ENCODE measurements at places on chromosomes 11 and 22. TPM values are rescaled to one million over a fixed set of nuclear protein-coding genes. Genes with fewer than 3 reads are reported as not detected.

TESMIN gene
- total RNA-seq = 1.4 TPM

CYB561A3 gene
- total RNA-seq = 34.9 TPM

- DNase-seq = no peak
- H3K27me3 ChIP-seq = peaks cover 2% of the 10 kb centered on the region
- no peak overlapping the region for H3K4me3 ChIP-seq
- peaks cover 31% of the 10 kb centered on the region for H3K36me3 ChIP-seq
Measured at GRCh38 chr11:66338276-66339161, 2.3 kb upstream of the RIN1 start.

DNA sequence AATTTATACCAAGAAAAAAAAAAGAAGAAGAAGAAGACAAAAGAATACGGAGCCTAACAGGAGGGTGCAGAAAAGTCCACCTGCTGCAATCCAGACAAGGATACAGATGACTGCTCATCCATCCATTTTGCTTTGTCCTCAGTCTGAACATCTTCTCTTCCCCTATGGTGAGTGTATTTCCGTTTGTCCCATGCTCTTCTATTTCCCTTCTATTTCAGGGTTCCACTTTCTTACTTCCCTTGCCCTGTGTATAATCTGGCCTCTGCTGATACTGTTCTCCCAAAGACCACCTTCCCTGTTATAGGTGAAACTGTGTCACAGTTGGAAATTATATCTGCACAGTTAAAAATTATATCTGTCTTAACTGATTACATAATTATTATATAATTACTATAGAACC, 48.7 kb upstream of the USP47 start:
- no peak for DNase-seq
- no peaks in the 10 kb centered on the region for H3K36me3 ChIP-seq
- no peak overlapping the region for H3K4me3 ChIP-seq
- H3K27ac ChIP-seq = no peak overlapping the region

GRCh38 chr11:68581439-68581838, 102.9 kb upstream of the GAL start:
- H3K27me3 ChIP-seq = no peaks in the 10 kb centered on the region
- peak overlapping the region; percentile 38 for H3K27ac ChIP-seq
- peaks cover 64% of the 10 kb centered on the region for H3K36me3 ChIP-seq

- H3K27me3 ChIP-seq = peaks cover 8% of the 10 kb centered on the region
- no peak for DNase-seq
- no peak overlapping the region for H3K4me3 ChIP-seq
- no peaks in the 10 kb centered on the region for H3K4me1 ChIP-seq
Measured at GRCh38 chr22:41713004-41713403, 13.7 kb downstream of the MEI1 start.

DNA sequence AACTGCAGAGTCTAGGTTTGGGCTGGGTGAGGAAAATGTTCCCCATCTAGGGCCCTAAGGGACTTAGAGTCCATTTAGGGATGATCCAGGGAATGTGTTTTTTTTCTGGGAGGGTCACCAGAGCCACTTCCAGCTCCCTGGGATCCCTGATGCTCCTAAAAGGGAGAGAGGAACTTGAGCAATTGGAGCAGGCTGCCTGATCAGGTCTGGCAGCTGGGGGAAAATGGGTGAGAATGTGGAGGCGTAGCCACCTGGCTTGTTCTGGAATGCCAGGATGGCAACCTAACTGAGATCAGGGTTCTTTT, 1.2 kb downstream of the PGAP2 start:
- peaks cover 15% of the 10 kb centered on the region for H3K4me1 ChIP-seq
- H3K4me3 ChIP-seq = no peak overlapping the region
- H3K36me3 ChIP-seq = peaks cover 2% of the 10 kb centered on the region
- no peak for DNase-seq

GRCh38 chr11:19453651-19454257, 213.0 kb upstream of the E2F8 start:
- no peaks in the 10 kb centered on the region for H3K4me1 ChIP-seq
- no peak for DNase-seq
- H3K27ac ChIP-seq = no peak overlapping the region
- H3K36me3 ChIP-seq = no peaks in the 10 kb centered on the region
- H3K4me3 ChIP-seq = no peak overlapping the region
- no peaks in the 10 kb centered on the region for H3K27me3 ChIP-seq

- no peak overlapping the region for H3K4me3 ChIP-seq
- no peak for DNase-seq
- peaks cover 40% of the 10 kb centered on the region for H3K4me1 ChIP-seq
- H3K36me3 ChIP-seq = peaks cover 32% of the 10 kb centered on the region
- no peaks in the 10 kb centered on the region for H3K27me3 ChIP-seq
Measured at GRCh38 chr22:40397396-40397795, 27.0 kb downstream of the SGSM3 start.

- peaks cover 27% of the 10 kb centered on the region for H3K36me3 ChIP-seq
- peaks cover 8% of the 10 kb centered on the region for H3K27me3 ChIP-seq
- no peak for DNase-seq
- H3K4me3 ChIP-seq = peak overlapping the region; percentile 90
Measured at GRCh38 chr11:33734441-33735270, 1.6 kb downstream of the CD59 start.

- H3K4me3 ChIP-seq = no peak overlapping the region
- H3K36me3 ChIP-seq = no peaks in the 10 kb centered on the region
- H3K27me3 ChIP-seq = no peaks in the 10 kb centered on the region
- peak; percentile 65 for DNase-seq
- no peaks in the 10 kb centered on the region for H3K4me1 ChIP-seq
Measured at GRCh38 chr11:87290304-87290922, 252.7 kb downstream of the TMEM135 start.

DNA sequence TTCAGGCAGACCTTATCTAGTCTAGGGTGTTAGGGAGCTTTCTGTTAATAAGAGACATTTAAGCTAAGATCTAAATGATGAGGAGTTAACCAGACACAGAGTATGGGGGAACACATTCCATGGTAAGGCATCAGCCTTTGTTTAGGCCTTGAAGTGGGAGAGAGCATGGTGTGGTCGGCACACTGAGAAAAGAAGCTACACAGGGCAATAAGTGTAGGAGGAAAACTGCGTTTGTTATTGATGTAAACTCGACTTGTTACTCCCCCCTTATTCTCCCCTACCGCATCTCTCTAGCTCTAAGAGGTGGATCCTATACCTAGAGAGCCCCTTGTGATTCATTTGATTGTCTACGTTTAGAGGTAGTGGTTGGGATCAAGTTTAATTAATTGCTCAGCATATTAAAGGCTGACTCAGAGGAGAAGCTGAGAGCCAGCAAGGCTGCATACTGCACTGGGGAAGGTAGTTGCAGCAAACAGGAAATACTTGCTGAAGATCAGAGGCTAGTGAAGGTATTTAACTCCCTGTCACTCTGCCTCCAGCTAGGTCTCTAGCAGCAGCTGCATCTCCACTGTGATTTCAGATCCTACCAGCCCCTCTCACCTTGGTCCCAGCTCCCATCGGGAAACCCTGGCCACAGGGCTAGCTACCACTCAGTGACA, 86.8 kb upstream of the TEAD1 start:
- H3K27ac ChIP-seq = no peak overlapping the region
- no peaks in the 10 kb centered on the region for H3K27me3 ChIP-seq
- no peak for DNase-seq
- no peaks in the 10 kb centered on the region for H3K4me1 ChIP-seq

GRCh38 chr11:101446726-101447125, 137.1 kb downstream of the TRPC6 start:
- H3K4me1 ChIP-seq = no peaks in the 10 kb centered on the region
- no peak for DNase-seq
- H3K27ac ChIP-seq = no peak overlapping the region

DNA sequence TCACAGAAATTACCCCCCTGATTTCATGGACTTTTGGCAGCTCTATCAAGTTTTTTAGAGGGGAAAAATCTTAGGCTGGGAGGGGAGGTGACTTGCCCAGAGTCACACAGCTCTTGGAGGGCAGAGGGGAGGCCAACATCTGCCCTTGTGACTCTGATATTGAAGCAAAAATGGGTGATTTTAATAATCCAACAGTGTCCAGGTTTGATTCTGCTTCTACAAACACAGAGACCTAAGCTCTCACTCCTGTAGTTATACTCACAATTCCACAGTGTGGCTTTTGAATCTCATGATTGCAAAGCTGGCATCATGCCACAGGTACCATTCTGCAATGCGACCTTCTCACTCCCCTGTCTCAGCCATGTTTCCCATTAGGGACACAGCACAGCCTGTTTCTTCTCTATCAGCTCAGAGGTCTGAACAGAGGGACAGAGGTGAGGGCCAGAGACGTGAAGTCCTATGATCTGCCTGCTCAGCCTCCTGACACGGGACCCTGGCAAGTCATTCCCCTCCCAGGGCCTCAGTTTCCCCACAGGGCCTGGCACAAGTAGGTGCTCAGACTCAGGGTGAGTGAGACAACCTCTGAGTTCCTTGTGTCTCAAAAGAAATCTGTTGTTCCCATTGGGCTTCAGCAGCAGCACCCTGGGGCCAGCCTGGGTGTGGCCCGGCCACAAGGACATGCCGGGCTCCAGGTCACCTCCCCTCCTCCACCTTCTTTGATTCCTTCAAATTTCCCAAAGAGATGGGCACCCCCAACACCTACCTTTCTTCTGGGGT, 766 bp downstream of the APOL2 start:
- H3K36me3 ChIP-seq = peaks cover 49% of the 10 kb centered on the region
- no peak for DNase-seq
- peak overlapping the region; percentile 94 for H3K27ac ChIP-seq
- H3K27me3 ChIP-seq = peaks cover 2% of the 10 kb centered on the region
- H3K4me3 ChIP-seq = peak overlapping the region; percentile 91

NLRP10 gene
- not detected for total RNA-seq

- no peaks in the 10 kb centered on the region for H3K4me1 ChIP-seq
- H3K36me3 ChIP-seq = no peaks in the 10 kb centered on the region
- DNase-seq = no peak
- H3K27me3 ChIP-seq = peaks cover 15% of the 10 kb centered on the region
Measured at GRCh38 chr11:44509296-44509695, 56.2 kb upstream of the CD82 start.

TRPM5 gene
- not detected for total RNA-seq

All from activated CD4-positive, alpha-beta T cell treated with anti-CD3 and anti-CD28 coated beads, Interleukin-2, amount 10 ng/mL, durations not matched to agents 24 days and 14 days (primary cell).